NCI-H2029 (cell line): ENCODE measurements at places on chromosomes 1 and 21.
A peak's percentile ranks its signal among the peaks of the same experiment; 100 is the strongest.

DNA sequence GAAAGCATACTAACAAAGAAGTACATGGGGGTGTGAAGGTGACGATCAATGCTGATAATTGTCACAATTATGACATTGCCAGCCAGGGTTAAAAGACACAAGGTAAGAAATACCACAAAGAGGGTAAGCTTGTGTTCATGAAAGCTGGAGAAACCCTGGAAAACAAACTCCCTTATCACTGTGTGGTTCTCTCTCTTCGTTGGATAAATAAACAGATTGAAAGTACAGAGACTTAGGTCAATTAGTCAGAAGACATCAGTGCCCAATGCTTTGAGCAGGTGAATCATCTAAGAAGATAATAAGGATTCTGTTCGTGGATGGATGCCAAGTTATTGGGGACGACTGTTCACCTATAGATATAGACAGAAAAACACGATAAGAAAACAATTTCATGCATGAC is 22.4 kb upstream of the FCER1A start:
- no peak for DNase-seq

GRCh38 chr1:208670778-208671177 is 426.6 kb upstream of the PLXNA2 start:
- DNase-seq = no peak

- DNase-seq = no peak
Observed at GRCh38 chr1:224170748-224171478, 12.1 kb upstream of the DEGS1 start.

DNA sequence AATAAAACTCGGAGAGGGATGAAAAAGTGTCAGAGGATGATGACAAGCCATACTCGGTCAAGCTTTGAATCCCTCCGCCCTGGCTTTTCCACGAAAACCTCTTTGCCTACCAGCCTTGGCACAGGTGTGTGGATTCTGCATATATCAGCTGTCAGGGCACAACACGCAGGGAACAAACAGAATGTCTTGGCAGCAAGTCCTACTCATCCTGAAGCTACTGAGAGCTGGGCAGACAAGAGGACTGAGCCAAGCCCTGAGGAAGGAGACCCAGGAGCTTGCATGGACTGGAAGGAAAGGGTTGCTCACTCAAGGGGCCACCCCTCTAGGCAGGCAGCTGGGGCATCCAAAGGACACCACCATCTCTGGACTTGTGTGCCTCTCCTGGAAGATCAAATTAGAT is 132.4 kb downstream of the HMGB4 start:
- DNase-seq = no peak

DNA sequence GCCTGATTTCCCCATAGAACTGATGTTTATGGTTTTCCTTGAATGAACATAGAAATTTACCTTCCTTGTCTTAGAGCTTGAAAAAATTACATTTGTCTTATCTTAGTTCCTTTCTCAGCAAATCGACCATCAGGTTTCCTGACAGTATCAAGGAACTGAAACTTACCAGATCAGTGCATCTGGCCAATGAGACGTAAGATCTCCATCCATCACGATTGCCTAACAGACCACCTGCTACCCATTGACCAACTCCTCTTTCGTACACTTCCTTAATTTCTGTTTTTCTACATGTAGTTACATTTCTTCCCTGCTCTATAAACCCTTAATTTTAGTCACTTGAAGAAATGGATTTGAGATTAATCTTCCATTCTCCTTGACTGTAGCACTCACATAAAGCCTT is 57.4 kb upstream of the TMPRSS15 start:
- no peak for DNase-seq

- no peak for DNase-seq
Observed at GRCh38 chr1:30878559-30878958, 30.0 kb downstream of the SDC3 start.

- DNase-seq = no peak
Observed at GRCh38 chr1:8555582-8555981, 237.7 kb downstream of the SLC45A1 start.

DNA sequence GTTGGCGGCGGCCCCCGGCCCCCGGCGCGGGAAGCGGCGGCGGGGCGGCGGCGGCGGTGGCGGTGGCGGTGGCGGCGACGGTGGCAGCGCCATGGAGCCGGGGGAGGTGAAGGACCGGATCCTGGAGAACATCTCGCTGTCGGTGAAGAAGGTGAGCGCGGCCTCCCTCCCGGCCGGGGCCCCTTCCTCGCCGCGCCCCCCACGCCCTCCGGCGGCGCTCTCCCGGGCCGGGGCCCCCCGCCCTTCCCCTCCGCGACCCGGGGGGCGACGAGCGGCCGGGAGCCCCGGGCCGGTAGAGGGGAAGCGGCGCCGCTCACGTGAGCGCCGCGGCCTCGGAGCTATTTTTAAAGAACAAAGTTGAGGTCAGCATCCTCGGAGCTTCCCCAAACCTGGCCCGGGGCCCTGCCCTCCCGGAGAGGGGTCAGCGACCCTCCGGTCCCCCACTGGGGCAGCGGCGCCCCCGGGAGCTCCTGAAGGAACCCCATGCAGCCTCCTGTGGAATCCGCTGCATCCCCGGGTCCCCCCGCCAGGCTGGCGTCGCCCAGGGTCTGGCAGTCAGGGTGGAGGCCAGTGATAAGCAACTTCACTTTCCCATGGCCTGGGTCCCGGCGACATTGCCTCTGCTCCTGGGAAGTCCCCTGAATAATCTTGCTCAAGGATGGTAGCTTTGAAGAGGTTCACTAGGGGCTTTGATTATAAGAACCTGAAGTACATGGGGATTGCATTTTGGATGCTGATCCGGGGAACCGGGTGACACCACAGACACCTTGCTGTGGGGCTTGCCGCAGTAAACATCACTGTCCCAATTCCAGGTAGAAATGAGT is 560 bp downstream of the PLEKHM2 start:
- DNase-seq = no peak

DNA sequence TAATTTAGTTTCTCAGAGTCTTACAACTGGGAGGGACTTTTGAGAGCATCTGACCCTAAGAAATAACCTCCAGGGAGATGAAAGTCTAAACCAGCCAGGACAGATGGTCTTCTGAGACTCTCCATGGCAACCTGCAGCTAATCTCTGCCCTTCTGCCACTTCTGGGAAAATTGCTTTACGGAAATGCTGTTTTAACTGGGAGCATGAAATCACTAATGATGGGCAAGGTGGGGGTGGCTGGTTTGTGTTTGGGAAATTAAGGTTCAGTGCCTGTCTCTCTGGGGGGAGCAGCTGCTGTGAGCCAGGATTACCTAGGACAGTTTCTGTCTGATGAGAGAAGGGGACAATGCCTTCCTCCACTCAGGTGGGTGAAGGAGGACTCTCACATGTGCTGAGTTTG is 33.2 kb downstream of the ROR1 start:
- DNase-seq = no peak

GRCh38 chr1:91833946-91834345 is 52.0 kb downstream of the TGFBR3 start:
- no peak for DNase-seq

DNA sequence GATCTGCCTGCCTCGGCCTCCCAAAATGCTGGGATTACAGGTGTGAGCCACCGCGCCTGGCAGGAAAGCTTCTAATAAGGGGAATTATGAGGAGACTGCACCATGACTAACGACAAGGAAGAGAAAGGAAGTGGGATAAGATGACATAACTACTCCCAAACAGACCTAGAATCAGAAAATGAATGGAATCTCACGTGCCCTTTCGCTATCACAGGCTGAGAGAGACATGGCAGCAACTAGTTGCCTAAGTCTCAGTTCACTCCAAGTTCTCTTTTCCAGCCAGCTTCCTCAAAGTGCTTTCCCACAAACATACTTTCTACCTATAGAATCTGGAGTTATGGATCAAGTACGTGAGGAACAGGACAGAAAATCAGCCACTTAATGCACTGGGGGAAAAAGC is 2.0 kb downstream of the PI4KB start:
- no peak for DNase-seq

- DNase-seq = no peak
Observed at GRCh38 chr21:14773777-14774345, 227.7 kb upstream of the SAMSN1 start.

- DNase-seq = no peak
Observed at GRCh38 chr1:43949678-43950077, 2.9 kb downstream of the IPO13 start.

DNA sequence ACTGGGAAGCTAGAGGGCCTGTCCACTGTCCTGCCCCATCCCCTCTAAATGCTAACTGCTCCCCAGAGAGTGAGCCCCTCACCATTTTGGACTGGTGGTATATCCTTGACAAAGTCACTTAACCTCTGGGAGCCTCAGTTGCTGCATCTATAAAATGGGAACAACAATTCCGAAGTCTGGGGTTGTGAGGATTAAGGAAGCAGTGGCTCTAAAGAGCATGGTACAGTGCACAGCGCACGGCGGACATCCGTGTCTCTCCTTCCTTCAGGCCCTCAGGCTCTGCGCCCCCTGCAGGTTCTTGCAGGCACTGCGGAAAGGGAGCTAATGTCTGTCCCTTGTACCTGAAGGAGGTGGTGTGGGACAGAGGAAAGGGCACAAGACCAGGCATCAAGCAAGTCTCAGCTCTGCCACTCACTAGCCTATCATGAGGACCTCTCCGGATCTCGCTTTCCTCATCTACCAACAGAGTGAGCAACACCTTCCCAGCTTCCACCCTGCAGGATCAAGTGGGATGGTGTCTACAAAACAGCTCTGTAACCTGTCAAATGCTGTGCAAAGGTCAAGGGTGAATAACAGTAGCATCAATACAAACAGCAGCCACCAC is 20.1 kb downstream of the ECE1 start:
- DNase-seq = peak; percentile 21

- no peak for DNase-seq
Observed at GRCh38 chr1:193974286-193974798, 787.9 kb upstream of the B3GALT2 start.

DNA sequence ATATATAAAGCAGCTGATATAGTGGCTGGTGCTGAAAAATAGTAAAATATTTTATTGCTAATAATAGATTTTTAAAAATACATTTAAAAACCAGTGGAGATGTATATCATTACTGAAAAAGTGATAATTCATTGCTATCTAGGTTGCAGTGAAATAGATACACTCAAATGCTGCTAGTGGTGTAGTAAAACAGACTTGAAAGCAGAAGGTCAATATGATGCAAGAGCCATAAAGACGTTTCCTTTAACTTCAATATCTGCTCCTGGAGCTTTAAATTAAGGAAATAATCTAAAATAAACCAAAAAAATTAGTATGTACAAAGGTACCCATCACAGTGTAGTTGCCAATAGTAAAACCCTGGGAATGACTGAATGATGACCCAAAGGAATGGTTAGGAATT is 26.2 kb downstream of the RHEX start:
- no peak for DNase-seq

DNA sequence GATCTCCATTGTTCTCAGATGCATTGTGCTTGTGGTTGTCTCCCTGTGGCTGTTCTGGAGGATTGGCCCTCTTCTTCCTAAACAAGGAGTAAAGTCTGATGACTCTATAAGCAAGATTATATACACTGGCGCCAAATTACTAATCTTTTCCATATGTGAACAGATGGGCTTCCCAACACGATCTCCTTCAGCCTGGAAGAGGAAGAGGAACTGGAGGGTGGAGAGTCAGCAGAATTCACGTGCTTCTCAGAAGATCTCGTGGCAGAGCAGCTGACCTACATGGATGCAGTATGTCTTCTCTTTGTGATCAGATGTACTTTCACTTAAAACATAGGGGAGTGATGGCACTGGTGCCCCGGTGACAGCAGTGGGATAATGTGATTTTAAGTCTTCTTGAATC is 78.7 kb downstream of the RGL1 start:
- no peak for DNase-seq

DNA sequence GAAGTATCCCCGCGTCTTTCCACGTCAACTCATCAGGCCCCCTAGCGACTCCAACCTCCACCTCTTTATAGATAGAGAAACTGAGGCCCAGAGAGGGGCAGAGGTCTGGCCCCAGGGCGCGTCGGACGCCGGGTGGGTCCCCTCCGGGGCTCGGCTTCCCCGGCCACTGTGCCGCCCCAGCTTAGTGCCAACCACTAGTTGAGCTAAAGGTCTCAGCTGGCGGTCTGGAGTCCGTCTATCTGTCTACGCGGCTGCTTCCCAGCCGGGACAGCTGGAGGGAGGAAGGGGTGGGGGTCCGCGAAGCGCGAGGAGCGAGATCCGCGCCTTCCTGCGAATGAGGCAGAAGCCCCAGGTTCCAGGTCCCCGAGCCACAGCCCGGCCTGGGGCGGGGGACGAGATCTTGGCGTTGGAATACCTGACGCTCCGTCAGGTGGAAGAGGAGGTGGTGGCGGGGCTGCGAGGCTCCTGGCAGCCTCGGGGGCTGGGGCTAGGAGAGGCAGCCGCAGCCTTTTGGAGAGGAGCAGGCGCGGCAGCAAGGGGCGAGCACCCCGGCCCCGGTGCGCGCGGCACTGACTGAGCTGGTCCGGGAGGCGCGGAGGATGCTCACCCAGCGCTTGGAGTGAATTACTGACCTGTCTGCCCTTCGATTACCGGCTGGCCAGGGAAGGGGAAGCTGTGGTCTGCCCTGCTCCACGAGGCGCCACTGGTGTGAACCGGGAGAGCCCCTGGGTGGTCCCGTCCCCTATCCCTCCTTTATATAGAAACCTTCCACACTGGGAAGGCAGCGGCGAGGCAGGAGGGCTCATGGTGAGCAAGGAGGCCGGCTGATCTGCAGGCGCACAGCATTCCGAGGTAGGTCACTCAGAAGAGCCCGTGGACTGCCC is 937 bp downstream of the PODN start:
- DNase-seq = no peak

DNA sequence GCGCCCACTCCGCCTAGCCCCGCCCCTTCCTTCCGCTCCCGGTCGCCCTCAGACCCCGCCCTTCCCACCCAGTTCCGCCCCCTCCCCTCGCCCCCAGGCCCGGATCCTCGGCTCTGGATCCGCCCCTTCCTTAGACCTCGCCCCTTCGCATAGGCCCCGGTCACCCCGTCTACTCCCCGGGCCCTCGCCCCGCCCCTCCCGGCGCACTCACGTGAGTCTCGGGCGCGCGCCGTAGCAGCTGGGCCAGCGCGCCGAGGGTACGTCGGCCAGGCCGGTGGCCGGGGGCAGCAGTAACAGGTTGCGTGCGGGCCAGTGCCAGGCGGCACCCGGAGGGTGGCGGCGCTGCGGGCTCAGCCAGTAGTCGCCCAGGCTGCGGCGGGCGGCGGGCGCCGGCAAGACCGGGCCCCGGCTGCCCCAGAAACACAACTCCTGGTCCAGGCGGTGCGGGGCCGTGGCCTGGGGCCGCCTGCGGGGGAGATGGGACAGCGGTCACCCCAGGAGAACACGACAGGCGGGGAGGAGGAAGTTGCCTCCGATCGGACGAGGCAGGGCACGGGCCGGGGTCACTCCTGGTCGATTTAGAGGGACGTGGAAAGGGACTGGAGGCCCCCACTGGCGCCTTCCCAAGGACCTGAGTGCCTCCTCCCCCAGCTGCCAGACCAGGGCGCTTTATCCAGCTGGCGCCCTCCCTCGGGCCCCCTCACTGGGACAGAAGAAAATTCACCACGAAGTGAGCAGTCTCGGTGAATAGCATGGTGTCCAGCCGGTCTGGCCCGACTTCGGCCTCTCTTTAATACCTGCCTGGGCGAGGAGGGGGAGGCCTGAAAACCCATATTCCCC is 10.7 kb downstream of the FAM229A start:
- DNase-seq = peak; percentile 88

DNA sequence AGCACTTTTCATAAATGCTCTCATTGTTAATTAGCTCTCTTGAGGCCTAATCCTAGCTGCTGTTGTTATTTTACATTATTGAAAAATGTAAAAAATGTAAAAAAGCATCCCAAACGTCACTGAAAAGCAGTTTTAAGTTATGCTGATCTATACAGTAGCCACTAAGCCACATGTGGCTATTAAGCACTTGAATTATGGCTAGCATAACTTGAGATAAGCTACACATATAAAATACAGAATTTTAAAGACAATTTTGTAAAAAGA is 18.4 kb upstream of the DNASE2B start:
- DNase-seq = no peak

GRCh38 chr21:33849834-33850233 is 65.8 kb downstream of the ATP5PO start:
- peak; percentile 9 for DNase-seq

- no peak for DNase-seq
Observed at GRCh38 chr21:41166884-41167283, 1.1 kb upstream of the BACE2 start.
